ENCODE measurements at places on chromosomes 1 and 21.

- peak; percentile 72 for DNase-seq
Measured at GRCh38 chr1:39159224-39160036, 45.1 kb upstream of the MACF1 start.

DNA sequence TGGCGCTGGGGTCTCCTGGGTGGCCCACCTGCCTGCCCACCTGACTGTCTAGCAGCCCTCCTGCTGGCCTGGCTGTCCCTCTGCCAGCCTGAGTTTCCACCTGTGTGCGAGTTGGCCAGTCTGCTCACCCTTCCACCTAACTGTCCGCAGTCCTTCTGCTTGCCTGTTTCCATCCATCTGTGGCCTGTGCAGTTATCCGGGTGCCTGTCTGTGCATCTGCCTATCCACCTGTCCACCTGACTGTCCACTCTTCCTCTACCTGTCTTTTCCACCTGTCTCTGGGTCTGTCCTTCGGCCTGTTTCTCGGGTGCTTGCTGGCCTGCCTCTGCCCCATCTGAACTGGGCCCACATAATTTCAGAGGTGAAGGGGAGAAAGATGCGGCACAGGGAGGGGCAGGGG lies 1.9 kb downstream of the KCNQ4 start:
- DNase-seq = no peak

DNA sequence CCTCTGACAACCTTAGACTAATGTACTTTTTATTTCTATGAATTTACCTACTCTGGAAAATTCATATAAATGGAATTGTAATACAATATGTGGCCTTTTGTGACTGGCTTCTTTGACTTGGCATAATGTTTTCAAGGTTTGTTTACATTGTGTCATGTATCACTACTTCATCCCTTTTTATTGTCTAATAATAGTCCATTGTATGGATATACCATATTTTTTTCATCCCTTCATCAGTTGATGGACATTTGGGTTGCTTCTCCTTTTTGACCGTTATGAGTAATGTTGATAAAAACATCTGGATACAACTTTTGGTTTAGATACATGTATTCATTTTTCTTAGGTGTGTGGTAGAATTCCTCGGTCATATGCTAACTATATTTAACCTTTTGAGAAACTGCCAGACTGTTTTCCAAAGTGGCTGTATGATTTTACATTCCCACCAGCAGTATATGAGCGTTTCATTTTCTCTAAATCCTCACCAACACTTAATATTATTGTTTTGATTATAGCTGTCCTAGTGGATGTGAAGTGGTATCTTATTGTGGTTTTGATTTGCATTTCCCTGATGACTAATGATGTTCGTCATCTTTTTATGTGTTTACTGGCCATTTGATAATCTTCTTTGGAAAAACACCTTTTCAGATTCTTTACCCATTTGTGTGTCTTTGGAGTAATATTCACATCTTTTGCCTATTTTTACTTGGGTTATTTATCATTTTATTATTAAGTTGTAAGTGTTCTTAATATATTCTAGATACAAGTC lies 3.5 kb downstream of the RO60 start:
- DNase-seq = no peak

GRCh38 chr1:218983848-218984247 lies 189.8 kb upstream of the LYPLAL1 start:
- no peak for DNase-seq

- no peak for DNase-seq
Measured at GRCh38 chr1:11539850-11540772, 61.2 kb downstream of the DISP3 start.

GRCh38 chr1:53484705-53485477 lies 25.7 kb downstream of the DMRTB1 start:
- DNase-seq = no peak

DNA sequence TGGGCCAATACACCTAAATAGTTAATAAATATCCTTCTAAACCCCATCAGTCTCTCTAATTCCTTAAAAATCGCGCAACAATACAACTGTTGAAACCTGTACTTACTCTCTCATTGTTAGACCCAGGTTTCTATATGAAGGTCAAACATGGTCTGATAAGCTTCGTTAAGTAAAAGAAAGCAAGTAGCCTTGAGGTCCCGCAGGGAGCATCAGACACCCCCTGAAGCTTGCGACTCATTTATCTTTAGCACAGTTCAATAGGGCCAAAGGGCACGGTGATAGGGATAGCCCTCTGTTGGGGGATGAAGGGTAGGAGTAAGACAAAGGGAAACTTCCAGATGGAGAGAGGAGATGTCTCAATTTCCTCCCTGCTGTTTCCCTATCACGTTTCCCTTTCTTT lies 27.3 kb upstream of the THEM4 start:
- no peak for DNase-seq

DNA sequence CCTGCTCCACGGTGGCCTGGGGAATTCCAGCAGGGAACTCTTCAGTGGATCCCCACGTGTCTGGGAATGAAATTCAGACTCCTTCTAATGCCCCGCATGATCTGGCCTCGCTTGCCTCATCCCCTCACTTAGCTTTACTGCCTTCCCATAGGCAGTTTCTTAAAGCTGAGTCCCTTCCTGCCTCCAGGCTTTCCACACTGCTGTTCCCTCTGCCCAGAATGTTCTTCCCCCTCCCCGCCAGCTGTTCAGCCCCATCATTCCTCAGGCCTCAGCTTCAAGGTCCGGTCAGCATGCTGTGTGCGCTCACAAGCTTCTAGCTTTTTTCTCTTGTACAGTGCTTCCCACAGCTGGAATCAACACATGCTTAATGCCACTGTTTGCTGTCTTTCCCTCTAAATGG lies 54.9 kb upstream of the WASF2 start:
- no peak for DNase-seq

DNA sequence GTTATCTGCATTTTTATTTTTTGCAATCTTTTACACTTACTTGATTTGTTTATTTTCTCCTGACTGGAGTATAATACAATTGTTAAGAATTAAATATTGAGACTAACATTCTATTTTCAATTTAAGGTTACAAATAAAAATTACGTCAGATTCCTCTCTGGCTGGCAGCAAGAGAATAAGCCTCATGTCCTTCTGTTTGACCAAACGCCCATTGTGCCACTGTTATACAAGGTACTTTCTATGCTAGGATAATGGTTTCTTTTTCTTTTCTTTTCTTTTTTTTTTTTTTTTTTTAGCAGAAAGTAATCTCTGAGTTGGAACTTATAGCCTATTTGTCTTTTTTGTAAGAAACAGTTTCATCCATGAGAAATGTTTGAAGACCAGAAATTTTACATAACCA lies 20.0 kb downstream of the DNAJC16 start:
- DNase-seq = no peak

DNA sequence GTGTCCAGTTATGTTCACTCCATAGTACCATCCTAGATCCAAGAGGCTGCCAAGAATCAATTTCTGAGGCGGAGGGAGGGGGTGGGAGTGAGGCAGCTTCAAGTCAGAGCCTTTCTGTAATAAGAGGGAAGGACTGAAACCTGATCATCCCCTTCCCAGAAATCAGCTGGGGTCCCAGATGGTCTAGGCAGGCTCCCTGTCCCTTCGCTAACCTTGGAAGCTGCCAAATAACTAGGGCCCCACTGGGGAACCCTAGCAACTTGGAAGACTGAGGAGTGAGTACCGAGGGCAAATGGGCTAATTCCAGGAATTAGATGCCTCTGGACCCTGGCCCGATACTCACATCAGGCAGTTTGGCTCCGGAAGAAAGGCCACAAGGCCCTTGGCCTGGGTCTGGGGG lies 113.3 kb downstream of the NAV1 start:
- no peak for DNase-seq

- DNase-seq = peak; percentile 24
Measured at GRCh38 chr1:92184632-92185031, 33.1 kb upstream of the C1orf146 start.

DNA sequence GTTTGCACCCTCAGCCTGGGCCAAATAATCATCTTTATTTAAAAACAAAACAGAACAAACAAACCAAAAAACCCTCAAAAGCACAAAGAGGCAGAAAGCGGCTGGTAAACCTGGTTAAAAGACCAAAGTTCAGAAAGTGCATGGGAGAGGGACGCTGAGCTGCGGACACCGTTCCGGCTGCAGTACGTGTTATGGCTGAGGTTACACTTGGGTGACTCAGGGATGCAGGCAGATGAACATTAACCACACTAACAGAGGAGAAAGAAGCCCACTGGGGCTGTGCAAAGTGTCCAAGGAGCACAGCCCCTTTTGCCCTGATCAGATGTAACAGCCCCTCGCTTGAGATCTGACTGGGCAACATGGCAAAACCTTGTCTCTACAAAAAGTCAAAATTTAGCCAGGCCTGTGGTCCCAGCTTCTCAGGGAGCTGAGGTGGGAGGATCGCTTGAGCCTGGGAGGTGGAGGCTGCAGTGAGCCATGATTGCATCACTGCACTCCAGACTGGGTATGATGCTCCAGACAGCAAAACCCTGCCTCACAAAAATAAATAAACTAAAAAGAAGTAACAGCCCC lies 28.3 kb downstream of the GPR157 start:
- peak; percentile 11 for DNase-seq

GRCh38 chr1:220409771-220410595 lies 118.0 kb upstream of the MARK1 start:
- no peak for DNase-seq

DNA sequence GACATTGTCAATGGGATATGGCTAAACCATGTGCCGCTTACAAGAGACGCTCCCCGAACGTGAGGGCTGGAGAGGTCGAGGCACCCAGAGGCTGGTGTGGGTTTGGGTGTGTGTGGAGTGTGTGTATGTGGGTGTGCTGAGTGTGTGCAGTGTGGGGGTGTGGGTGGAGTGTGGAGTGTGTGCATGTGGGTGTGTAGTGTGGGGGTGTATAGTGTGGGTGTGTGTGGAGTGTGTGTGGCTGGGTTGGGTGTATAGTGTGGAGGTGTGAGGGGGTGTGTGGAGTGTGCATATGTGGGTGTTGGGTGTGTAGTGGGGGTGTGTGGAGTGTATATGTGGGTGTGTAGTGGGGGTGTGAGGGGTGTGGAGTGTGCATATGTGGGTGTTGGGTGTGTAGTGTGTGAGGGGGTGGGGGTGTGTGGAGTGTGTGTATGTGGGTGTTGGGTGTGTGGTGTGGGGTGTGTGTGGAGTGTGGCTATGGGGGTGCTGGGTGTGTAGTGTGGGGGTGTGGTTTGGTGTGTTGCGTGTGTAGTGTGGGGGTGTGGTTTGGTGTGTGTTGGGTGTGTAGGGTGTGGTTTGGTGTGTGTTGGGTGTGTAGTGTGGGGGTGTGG lies 42.2 kb downstream of the SLC19A1 start:
- no peak for DNase-seq

DNA sequence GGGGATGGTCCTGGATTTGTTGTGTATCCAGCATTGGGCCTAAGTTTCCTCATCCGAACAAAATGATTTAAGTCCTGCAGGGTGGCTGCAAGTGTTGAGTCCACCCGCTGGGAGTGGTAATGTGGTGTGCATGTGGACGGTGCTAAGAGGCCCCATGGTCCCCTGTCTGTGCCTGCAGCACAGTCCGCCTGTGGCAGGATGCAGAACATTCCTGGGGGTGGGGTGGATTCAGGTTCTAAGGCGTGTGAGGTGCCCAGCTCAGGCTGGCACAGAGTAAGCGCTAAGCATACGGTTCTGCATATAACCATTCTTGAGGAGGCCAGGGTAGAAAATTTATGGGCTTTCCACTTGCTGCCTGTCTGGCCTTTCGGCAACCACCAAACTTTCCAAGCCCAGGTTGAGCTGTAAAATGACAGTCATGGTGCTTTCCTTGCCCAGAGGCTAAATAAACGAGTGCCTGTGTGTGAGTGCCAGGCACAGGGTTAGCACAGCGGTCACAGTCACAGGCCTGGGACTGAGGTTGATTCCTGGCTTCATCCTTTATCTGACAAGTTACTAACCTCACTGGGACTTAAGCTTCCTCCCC lies 30.7 kb downstream of the SLC2A1 start:
- DNase-seq = no peak

- DNase-seq = no peak
Measured at GRCh38 chr1:187617776-187618175, 789.0 kb downstream of the PLA2G4A start.

DNA sequence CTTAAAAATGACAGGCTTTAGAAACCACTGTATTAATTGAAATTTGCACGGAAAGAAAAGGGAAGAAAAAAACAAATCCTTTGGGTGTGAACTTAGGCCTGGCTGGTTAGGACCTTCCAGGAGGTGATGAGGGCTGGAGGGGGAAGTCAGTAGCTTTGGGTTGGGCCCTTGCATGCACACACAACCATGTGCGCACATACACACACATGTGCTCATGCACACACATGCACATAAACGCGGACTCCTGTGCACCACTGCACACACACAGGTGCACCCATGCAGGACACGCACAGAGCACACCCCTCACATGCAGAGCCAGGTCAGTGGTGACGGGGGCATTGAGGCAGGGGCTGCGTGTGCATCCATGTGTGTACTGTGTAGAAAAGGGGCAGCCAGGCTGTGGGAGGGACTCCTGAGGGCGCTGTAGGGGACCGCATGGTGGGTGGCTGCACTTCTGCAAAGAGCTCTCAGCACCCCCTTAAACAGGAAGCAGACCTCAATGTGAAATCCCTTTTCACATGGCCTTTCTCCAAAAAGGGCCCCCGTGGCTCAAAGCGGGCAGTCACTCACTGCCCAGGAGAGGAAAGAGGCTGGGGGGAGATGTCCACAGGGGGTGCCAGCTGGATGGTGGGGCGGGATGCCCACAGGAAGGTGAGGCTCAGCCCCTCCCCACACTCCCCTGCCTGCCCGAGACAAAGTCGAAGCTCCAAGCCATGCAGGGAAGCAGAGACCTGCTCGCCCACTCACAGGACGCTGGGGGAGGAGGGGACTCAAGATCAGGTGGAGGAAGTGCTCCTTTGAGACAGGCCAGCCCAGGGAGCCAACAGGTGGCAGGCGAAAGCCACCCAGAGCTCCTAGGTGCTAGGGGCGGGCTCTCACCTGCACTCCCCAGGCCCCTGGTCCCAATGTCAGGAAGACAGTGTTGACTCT lies 95.2 kb downstream of the ITPKB start:
- no peak for DNase-seq

DNA sequence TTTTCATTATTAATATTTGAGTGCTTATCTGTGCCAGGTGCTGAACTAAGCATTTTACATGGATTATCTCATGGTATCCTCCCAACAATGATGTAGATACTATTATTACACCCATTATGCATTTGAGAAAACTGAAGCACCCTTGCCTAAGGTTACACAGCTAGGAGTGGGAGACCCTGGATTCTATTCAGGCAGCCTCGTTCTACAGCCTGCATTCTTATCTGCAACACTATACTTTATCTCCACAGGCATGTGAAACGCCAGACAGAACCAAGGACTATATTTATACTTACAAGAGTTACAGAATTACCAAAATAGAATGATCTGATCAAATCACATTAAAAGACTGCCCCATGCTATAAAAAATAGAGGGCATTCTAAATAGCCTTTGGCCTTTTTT lies 22.4 kb downstream of the LPAR3 start:
- no peak for DNase-seq

- peak; percentile 82 for DNase-seq
Measured at GRCh38 chr1:19596065-19596713, 47.9 kb upstream of the NBL1 start.

DNA sequence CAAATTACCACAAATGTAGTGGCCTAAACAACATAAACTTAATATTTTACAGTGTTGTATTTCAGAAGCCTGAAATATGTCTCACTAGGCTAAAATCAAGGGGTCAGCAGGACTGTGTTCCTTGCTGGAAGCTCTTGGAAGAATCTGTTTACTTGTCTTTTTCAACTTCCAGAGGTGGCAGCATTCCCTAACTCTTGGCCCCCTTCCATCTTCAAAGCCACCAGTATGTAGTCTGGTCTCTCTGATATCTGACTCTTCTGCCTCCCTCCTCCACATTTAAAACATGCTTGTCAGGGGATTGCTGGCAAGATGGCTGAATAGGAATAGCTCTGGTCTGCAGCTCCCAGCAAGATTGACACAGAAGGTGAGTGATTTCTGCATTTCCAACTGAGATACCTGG lies 567.5 kb downstream of the PLA2G4A start:
- DNase-seq = no peak

GRCh38 chr1:160371756-160372155 lies 4.9 kb downstream of the NHLH1 start:
- no peak for DNase-seq
